Chondrocyte (in vitro differentiated cells): ENCODE measurements at places on chromosomes 2 and 18. TPM values are rescaled to one million over a fixed set of nuclear protein-coding genes. Genes with fewer than 3 reads are reported as not detected.

DNA sequence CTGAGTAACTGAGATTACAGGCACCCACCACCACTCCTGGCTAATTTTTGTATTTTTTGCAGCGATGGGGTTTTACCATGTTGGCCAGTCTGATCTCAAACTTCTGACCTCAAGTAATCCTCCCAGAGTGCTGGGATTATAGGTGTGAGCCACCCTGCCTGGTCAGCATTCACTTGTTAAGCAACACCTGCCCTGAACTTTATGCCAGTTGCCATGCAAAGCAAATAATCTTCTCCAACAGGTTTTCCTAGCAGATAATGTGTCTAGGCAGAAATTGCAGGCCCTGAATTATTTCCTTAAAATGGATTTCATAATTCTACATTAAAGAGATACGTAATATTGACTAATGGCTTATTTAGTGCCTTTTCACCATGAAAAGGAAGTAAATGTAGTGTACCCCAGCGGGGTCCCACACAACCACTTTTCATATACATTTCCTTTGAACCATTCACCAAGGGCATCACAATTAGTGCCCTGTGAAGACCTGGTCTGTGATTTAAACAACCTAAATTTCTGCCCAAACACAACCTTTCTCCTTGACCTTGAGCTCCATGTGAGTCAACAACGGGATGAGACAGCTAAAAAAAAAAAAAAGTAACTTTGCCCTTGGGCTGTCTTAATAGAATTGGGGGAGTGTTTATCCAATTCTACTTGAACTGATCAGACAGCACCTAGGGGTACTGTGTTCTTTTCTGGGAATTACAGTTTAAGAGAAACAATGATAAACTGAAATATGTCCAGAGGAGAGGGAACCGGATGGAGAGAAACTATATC is 41.6 kb downstream of the EEF1B2 start:
- DNase-seq, result no peak

- DNase-seq, result no peak
Observed at GRCh38 chr18:1965016-1965415, 606.3 kb downstream of the METTL4 start.

DNA sequence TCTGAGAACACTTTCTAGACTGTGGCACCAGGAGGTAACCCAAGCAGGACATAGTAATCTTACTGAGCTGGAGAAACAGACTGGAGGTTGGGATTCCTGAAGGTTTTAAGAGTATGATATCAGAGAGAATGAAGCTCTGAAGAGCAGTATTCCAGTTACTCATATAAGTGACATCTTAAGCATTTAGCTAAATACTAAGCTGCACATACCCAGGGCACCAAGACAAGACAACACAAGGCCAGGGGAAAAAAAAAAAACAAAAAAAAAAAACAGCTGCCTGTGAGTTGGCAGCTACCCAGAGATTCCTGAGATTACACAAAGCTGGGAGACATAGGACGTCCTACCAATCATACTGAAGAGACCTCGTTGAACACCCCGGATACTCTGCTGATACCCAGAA is 175.8 kb downstream of the SRBD1 start:
- DNase-seq, result no peak

DNA sequence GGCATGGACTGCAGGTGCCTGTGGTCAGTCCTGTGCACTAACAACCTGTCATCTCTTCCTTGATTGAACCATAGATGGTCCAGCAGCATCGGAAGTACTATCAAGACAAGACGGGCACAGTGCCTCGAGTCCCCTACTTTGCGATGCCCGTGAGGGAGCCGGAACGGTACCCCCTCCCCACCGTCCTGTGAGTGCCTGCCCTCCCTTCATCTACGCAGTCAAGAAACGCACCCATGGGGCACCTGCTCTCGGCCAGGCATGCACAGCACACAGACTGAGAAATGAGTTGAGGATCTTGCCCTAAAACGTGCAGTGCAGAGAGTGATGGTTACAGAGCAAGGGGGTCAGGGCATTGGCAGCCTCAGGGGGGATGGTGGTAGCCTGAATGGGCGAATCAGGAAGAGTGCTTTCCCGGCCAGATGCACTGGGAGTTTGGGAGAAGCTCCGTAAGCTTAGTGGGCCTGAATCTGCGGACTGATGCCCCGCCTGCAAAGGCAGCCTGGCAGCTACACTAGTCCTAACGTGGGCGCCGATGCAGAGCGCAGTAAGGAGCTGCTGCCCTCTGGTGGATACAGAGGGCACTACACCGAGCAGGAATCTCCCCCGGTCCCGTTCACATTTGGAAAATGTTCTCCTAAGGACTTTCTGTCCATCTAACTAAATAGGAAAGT is 63.6 kb downstream of the CIB4 start:
- peak; percentile 66 for DNase-seq

DNA sequence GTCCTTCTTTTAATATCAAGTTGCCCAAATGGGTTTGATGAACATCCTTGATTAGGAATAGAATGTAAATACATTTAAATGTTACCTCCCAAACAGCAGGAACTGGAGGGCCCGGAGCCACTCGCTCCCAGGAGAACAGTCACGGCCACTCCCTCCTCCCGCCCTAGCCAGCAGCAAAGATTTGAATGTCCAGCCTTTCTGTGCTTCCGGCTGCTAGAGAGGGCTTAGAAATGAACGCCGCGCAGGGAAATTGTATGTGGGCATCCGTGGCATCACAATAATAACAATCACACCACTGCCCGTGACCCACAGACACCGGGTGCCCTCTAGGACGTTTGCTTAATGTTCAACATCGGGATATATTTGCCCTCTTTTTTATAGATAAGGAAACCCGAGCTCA is 164.9 kb upstream of the SALL3 start:
- DNase-seq, result no peak

GRCh38 chr18:2102022-2102421 is 469.3 kb downstream of the METTL4 start:
- no peak for DNase-seq

- no peak for DNase-seq
Observed at GRCh38 chr2:41736105-41736567, 311.7 kb upstream of the PKDCC start.

- no peak for DNase-seq
Observed at GRCh38 chr2:180240774-180241173, 233.7 kb upstream of the CWC22 start.

GRCh38 chr18:9094307-9095226 is 7.9 kb upstream of the NDUFV2 start:
- DNase-seq, result no peak

DNA sequence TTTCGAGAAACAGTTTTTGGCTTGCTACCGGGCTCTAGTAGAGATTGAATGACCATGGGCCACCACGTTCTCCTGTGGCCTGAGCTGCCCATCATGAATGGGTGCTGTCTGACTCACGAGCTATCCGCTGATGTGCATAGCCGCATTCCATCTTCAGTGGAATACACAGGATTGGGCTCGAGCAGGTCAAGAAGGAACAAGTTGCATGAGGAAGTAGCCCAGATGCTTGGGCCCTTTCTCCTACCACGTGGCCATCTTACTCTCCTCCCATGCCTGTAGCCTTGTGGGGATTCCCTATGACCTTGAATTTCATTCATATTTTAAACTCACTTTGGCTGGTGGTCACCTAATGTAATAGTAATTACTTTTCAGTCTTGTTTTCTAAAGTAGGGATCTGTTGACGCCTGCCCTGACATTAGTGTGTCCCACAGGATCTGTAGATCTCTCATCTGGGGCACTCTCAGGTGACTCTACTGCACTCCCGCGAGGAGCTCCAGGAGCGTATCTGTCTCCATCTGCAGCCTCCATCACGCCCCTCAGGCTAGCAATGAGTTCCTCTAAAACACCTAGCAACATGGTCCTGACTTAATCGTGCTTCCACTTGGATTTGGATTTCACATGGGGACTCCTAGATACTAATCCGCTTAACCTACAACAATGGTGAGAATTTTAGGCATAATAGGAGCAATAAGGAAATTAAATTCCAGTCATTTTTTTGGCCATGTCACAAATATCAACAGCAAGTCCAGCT is 67.8 kb downstream of the PSMG2 start:
- no peak for DNase-seq

GRCh38 chr2:14424478-14425390 is 207.8 kb upstream of the LRATD1 start:
- no peak for DNase-seq

DNA sequence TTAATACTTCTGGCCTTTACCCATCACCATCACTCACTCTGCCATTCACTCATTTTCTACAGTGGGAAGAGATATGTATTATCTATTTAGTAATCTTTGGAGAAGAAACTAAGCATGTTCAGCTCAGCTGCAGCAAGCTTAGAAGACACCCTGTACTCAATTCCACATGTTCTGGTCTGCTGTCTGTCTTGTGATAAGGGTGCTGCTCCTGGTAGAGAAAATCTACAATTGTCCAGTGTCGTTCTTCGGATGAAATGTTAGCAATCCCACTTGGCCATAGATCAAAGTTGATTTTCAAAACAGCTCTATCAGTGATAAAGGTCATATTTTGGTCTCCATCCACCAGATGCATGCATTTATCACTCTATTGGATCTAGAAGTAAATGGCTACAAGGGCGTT is 337.1 kb downstream of the LRRTM4 start:
- DNase-seq, result no peak

Gene FBXO41
- total RNA-seq, result 1.6 to 4.0 TPM (median 3.6 TPM) in 3 replicates

Gene STON1
- total RNA-seq, result 8.7 to 18.0 TPM (median 9.6 TPM) in 3 replicates

Gene GCA
- 4.0 to 4.8 TPM (median 4.5 TPM) in 3 replicates for total RNA-seq

Gene RESP18
- total RNA-seq, result not detected in 3 replicates

Gene CRACDL
- total RNA-seq, result 17.0 to 50.4 TPM (median 19.9 TPM) in 3 replicates

Gene ABCA12
- 0.27 to 0.44 TPM (median 0.40 TPM) in 3 replicates for total RNA-seq

Gene REG1A
- total RNA-seq, result not detected in 3 replicates

Gene CPO
- 0.34 TPM in 1 of 3 replicates, not detected in the others for total RNA-seq

Gene MARCO
- total RNA-seq, result not detected in 3 replicates
